ENCODE measurements at places on chromosomes 5 and 9.
A peak's percentile ranks its signal among the peaks of the same experiment; 100 is the strongest.

DNA sequence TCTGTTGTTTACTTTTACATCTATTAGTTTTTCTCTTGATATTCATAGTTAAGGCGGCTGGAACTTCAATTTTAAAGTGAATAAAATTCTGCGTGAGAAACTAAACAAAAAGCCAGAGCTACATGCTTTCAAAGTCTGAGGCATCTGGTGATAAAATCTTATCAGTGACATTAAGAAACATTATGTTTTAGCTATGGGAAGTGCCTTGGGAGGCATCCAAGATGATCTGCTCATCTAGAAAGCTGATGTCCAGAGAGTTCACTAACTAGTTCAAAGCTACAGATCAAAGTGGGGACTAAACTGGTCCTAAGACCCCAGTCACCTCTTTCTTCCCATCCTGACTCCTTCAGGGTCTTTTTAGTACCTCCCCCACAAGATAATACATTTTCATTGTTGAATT lies 37.2 kb downstream of the MRPS27 start:
- no peak for DNase-seq

- peak; percentile 52 for DNase-seq
These were observed 194.3 kb downstream of the PALM2AKAP2 start for GRCh38 chr9:109974143-109974917.

DNA sequence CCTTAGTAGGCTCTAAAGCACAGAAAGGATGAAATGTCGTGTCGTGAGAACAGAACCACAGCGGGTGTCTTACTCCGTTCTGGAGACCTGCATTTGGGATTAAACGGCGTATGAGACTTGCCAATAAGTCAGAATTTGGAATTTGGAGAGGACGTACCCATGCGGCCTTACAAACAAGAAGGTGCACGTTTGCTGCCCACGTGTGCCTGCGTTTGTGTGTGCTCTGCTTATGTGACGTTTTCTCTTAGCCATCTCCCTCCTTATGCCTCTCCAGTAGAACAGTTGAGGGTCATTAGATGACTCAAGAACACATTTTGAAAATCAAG lies 171.6 kb upstream of the OTULINL start:
- DNase-seq, result no peak

- no peak for DNase-seq
These were observed 62.7 kb upstream of the PCA3 start for GRCh38 chr9:76701441-76702039.

DNA sequence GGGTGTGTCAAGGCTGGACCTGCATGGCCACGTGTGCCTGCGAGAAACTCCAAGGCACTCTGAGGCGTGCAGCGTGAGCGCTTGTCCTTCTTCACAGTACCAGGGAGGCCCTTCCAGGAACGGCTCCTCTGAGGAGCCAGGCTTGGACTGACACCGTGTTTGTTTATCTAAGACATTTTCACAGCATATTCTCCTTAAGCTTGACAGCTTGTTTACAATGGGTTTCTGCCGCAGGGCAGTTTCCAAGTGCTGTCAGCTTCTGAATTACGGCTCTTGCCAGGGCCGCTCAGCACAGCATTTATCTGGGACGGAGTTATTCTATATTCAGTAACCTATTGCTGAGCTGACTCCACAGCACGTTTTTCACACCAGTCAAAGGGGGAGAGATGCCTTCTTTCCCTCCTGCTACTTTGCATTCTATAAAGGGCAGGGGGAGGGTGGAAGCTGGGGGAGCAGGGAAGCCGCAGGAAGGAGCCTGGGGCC lies 98.4 kb downstream of the LMNB1 start:
- DNase-seq, result no peak

DNA sequence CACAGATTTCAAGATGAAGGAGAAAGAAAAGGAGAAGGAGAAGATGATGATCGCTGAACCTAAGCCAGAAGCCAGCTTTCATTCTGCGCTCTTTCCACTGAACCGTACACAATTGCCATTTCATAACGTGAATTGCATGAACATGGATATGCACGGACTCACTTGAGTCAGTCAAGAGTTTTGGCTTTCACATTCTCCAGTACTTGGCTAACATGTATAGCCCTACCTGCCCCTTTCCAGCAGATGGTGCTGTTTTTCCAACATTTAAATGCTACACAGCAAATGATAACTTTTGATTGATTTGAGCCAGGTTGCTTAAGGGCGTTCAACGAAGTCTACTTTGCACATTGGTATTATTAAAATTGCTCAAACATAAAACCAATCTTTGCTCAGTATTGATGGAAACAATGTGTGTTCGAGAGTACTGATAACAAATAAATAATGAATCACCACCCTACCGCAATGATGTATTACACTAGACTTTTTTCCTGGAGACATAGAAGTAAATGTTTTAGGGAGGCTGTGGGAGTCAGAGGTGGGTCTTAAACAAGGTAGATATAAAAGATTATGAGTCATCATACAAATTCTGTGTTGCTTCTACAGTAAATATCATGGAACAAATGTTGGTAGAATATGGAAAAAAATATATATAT lies 196.4 kb downstream of the TRPM3 start:
- no peak for DNase-seq
